Bronchial epithelial cell (primary cell): ENCODE measurements at places on chromosomes 2 and 18.

DNA sequence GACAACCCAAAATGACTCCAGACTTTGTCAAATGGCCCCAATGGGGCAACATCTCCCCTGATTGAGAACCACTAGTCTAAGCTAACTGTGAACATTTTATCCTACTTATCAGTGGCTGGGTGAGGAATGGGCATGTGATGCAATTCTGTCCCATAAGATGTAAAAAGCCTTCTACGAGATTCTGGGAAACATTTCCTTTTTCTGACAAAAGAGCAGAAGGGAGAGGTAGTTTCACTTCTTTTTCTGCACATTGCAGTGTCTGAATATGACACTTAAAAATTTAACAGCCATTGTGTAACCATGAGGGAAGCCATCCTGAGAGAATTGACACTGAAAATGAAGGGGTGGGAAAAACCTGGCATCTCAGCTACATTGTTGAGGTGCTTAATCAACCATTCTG, 17.3 kb upstream of the MARCHF4 start:
- no peak for DNase-seq

DNA sequence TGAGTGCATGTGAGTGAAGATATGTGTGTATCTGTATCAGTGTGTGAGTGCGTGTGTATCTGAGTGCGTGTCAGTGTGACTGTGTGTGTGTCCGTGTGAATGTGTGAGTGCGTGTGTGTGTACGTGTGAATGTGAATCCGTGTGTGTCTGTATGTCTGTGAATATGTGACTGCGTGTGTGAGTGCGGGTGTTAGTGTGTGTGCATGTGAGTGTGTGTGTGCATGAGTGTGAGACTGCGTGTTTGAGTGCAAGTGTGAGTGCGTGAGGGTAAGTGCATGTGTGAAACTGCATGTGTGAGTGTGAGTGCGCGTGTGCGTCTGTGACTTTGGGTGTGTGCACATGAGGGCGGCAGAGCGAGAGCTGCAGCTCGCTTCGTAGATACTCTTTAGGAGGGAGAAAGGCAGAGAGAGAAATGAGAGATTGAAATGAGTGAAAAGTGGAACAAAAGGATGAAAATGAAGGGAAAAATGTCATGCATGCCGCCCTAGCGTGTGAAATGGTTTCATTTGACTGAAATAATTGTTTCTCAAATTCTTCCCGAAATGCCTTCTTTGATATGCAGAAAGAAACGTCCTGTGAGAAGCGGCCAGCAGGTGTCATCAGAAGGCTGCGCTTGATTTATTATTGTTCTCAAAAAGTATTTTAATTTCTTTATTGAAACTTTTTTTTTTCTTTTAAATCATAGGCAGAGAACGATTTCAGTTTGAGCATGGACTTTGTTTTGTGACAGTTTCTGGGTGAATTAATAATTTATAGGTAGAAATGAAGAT, 25.6 kb downstream of the ZNF407 start:
- no peak for DNase-seq

GRCh38 chr2:1295740-1296139, 117.5 kb upstream of the TPO start:
- DNase-seq = no peak

DNA sequence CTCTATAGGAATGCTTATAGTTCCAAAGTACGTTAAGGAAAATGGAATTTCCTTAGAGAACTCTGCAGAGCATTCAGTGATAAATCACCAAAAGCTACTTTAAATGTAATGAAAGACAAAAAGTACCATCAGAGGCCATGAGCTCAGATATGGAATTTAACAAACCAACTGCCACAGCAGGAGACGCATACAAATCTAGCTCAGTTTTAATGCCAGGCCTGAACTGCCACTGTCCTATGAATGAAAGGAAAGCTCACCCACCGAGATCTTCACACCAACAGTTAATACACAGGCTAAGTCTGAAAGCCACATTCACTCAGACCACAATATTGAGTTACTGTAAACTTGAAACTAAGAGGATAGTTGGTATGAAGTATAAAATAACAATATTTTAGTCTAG, 126.8 kb downstream of the ZNF516 start:
- DNase-seq = no peak

GRCh38 chr2:201980389-201980821, 53.2 kb upstream of the FZD7 start:
- DNase-seq = no peak

GRCh38 chr2:158457826-158458616, 1.3 kb downstream of the PKP4 start:
- peak; percentile 41 for DNase-seq

- no peak for DNase-seq
Measured at GRCh38 chr18:6069103-6069502, 173.8 kb upstream of the TMEM200C start.

DNA sequence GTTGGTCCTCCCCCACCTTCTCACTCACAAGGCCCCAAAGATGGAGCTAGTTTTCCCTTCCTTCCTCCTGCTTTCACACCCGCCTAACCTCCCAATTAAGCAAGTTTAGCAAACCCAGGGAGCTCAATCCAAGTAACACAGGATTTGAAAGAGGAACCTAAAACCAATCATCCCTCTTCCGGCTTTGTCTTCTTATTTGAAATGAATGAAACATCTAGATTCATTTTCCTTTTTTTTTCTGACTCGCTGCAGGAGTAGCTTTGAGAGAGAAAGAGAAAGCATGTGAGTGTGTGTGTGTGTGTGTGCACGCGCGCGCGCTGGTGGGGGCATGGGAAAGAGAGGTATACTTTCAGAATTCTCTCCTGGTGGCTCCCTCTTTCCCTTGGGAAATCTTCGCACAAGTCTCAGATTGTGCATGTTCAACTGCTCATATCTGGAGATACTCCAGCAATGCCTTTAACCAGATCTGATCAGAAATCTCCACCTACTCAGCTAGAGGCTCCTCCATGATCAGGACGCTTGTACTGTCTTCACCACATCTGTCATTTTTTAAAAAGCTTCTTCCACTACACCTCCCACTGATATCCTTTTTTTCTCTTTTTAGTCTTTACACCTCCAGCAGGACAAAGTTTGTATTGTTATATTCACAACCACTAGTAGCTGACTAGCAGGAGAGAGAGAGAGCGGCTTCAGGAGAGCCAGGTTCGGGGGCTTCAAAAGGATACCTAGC, 1.7 kb downstream of the SLC8A1 start:
- DNase-seq = no peak

GRCh38 chr2:122692400-122693083, 937.1 kb downstream of the TSN start:
- no peak for DNase-seq

GRCh38 chr2:173231465-173231864, 123.2 kb upstream of the CDCA7 start:
- no peak for DNase-seq

DNA sequence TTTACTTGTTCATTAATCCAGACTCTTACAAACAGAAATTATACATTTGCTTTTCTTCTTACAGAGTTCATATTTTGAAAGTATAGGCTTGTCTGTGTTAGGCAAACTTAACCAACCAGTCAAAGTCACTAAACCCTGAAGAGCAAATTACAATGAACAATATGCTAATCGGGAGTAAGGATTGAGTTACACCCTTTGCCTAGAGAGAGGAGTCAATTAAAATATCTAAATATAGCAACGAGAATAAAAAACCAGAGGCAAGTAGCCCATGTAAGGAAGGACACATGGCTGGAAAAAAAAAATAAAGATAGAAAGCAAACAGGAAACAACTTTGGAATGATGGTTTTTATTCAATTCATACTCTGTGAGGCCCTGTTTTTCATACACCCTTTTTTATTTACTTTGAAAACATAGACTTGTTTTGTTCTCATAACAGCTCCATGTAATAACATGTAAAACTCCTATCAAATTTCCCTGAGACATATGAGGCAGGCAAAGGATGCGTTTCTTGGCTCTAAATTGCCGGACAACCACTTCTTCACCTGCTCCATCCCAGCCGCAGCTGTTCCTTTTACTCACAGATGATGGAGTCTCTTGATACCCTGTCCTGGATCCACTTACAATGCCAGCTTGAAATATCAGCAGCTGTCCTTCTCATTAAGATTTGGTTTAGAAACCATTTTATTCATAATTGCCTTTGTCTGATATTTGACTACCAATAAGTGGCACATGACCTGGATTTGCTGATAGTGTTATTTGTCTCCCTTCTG, 767.7 kb upstream of the GCFC2 start:
- no peak for DNase-seq

DNA sequence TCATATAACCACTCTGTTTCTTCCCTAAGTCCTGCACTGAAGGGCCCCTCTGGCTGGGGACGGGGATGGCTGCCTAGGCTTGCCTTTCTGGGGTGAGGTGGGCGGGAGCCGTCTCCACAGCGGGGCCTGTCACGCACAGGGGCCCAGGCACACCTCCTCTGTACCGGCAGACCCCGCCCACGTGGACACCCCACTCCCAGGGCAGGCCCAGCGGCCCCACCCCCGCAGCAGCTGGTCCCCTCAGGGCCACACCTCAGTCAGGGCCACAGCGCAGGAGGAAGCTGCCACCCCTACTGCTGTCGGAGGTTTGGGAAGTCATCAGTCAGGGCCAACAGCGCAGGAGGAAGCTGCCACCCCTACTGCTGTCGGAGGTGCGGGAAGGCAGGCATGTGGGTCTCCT, 257.6 kb upstream of the RAB6C start:
- DNase-seq = no peak

DNA sequence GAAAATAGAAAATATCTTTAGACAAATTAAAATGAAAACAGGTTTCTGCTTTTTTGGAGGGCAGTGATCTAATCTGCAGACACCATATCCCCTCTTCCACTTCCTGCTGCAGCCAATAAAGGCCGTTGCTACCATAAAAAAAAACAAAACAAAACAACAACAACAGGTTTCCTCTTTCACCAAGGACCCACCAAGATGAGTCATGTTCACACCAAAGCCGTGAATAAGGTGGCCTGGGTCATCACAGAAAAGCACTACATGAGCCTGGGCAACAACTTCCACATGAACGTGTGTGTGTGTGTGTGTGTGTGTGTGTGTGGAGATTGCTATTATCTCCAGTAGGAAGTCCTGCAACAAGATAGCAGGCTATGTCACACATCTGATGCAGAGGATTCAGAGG, 24.8 kb upstream of the TFCP2L1 start:
- DNase-seq = peak; percentile 16

DNA sequence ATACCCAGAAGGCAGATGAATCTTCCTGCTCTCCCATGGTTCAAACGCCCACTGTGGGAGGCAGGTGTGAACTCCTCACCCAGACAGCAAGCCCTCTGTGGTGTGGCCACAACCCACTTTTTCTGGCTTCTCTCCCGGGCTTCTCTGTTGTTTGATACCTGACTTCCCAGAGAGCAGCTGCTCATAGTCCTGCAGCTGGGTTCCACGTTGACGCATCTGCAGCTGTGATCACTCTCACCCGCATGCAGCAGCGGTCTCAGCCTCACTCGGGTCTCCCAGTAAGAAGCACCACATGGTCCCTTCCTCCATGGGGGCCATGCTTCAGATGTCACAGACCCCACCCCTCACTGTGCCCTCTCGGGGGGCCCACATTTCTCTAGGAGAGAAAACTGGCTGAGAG, 3.5 kb downstream of the ASPRV1 start:
- no peak for DNase-seq

- peak; percentile 29 for DNase-seq
Measured at GRCh38 chr2:240584486-240585031, 2.0 kb upstream of the CAPN10 start.

DNA sequence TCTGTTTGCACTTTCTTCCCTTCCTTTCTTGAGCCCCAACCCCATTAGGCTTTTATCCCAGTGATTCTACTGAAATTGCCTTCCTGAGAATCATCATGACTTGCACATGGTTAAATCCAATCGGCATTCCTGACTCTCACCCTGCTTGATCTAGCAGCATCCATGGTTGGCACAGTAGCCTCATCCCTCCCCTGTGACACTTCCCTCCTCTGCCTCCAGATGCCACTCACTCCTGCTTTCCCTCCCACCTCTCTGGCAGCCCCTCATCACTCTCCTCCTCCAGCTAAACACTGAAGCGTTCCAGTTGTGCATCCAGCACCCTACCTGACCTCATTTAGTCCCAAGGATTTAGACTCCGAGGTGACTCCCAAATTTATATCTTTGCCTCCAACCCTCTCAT, 114.7 kb downstream of the GALNT14 start:
- DNase-seq = no peak

DNA sequence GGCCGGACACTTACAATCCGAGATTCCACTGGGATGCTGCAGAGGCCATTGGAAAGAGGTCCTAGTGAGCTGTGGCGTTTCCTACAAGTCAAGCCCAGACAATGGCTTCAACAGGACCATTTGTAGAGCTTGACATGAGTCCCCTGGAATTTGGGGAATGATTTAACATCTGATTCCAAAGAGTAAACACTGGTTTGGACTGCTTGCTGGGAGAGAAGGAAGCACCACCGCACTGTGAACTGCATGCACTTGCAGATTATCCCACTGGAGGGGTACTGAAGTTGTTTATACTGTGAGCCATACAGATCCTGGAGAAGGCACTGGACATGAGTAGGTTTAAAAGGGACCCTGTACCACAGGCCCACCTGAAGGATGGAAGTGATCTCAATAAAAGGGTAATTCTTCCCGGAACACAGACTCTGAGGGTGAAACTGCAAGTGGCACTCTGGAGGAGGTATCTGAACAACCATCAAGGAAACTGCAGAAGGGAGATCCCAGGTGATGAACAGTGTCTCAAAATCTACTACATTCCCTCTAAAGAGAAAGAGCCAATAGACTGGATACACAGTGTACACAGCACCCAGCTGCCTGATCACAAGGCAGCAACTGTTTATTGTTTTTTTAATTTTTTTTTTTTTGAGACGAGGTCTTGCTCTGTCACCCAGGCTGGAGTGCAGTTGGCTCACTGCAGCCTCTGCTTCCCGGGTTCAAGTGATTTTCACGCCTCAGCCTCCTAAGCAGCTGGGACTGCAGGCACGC, 4.3 kb upstream of the RAB6C start:
- no peak for DNase-seq
